ENCODE measurements at places on chromosomes 11 and 22.

DNA sequence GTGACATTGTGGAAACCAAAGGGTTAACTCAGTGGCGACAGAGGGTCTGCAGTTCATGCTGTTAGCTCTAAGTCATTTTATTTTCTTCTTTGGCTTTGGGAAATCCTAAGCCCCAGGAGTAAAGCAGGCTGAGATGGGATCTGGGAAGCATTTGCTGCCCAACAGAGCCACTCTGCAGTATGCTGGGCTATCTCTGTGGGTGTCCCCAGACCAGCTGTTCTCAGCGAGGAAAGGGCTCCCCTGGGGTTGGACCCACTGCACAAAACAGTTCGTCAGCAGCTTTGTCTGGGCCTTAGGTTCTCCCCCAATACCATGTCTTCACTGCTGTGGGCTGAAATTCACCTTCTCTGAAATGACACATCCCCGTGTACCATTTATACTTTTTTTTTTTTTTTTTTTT lies 34.0 kb downstream of the KREMEN1 start:
- DNase-seq = no peak

DNA sequence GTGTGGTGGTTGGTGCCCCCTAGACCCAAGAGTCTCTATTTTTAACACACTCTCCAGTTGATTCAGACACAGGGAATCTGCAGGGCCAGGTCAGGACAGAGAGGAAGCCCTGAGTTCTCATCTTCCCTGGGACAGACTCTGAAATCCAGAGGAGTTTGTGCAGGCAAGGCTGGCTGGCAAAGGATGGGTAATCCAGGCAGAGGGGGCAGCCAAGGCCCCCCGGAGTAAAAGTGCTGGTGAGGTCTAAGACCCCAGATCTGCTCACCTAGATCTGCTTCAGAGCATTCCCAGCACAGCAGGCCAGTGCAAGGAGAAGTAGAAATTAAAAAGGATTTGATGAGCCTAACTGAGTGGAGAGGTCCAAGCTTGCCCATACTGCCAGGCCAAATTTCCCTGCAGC lies 40.6 kb upstream of the MN1 start:
- no peak for DNase-seq

- DNase-seq = no peak
These were observed 31.6 kb upstream of the ME3 start for GRCh38 chr11:86703987-86704386.

- DNase-seq = no peak
These were observed 39.5 kb downstream of the ARFGAP3 start for GRCh38 chr22:42817556-42817955.

DNA sequence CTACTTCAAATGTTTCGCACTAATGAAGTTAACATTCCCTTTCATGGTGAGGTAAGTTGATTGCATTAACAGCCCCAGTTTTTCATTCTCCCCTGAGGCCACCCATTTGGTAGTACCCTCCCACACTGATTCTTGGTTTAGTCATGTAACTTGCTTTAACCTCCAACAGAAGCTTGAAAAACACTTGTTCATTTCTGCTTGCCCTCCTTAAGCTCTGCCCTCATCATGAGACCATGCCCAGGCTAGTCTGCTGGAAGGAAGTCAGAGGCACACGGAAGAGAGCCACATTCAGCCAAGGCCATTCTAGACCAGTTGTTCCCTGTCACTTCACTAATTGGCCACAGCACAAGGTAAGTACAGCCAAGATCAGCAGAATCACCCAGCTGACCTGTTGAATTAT lies 50.7 kb upstream of the CD44 start:
- DNase-seq = no peak

GRCh38 chr22:22235558-22235957 lies 9.0 kb upstream of the VPREB1 start:
- no peak for DNase-seq

DNA sequence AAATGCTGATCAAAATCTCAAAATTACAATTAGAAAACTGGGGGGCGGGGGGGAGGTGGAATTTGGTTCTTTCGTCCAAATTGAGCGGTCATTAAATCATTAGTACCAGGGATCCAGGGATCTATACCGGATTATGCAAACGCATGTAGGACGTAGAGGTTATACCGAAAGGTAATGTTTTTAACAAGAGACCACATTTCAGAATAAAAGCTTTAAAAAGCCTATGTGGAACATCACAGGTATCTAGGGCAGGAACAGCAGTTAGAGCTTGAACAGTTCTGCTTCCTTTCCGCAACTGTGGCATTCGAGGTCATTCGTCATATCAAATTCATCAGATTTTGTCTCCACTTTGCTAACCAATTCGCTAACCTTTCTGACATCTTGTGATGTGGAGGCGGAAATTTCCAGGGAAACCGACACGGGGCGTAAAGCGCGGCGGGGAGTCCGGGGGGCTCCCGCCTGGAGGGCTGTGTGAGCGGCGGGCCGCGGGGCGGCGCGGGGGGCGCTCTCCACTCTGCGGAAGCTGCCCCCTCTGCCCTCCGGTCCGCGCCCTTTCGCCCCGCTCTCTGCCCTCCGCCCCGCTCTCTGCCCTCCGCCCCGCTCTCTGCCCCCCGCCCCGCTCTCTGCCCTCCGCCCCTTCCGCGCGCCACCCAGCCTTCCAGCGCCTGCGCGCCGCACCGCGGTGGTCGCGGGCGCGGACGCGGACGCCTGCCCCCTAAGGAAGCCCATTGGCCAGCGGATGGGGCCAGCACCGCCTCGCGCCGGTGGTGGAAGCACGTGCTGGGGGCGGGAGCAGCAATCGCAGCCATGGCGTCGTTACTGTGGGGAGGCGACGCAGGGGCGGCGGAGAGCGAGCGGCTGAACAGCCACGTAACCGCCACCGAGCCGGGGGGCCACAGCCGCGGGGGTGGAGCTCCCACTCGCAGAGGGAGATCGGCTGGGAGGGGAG lies at the start of gene DDX25:
Gene DDX25, plus strand, starts transcription at position 798 of the 949 bp plus-strand sequence. Its CDS starts 10 bp downstream, at position 808.
- DNase-seq = no peak

DNA sequence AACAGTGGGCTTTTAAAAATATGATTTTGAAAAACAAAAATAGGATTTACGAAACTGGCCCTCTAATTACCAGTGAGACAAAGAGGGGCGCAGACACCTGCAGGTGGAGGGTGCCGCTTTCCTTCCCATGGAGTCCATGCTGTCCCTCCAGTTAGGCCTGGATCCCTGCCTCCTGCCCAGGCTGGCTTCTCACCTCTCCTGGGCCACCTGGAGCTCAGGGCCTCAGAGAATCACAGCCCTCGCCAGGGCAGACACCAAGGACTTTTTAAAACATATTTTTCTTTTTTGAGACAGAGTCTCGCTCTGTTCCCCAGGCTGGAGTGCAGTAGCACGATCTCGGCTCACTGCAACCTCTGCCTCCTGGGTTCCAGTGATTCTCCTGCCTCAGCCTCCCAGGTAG lies 1437.2 kb downstream of the TBC1D22A start:
- DNase-seq = no peak

- no peak for DNase-seq
These were observed 28.0 kb downstream of the SLN start for GRCh38 chr11:107683807-107684206.

DNA sequence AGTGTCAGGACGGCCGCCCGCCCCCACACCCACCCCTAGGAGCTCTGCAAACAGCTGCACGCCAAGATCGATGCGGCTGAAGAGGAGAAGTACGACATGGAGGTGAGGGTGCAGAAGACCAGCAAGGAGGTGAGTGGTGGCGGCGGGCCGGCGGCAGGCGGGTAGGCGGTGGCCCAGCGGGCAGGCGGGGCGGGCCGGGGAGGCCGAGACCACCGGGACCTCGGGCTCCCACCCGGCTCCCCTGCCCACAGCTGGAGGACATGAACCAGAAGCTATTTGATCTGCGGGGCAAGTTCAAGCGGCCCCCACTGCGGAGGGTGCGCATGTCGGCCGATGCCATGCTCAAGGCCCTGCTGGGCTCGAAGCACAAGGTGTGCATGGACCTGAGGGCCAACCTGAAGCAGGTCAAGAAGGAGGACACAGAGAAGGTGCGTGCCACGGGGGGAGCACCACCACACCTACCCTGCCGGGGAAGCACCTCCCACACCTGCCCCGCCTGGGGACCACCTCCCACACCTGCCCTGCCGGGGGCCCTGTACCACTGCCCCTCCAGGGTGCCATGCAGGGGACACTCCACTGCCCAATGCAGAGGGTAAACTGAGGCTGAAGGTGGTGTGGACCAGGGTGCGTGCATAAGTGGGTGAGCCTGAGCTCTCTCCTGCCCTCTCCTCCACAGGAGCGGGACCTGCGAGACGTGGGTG lies 2.1 kb downstream of the TNNI2 start:
- no peak for DNase-seq

Data from NK-92 treated with Interleukin-12 subunit alpha and Interleukin-12 subunit beta, amount 100 ng/mL, for 24 hours (cell line).